Ureter (tissue), 1 donor: ENCODE measurements at places on chromosomes 1 and 21.

DNA sequence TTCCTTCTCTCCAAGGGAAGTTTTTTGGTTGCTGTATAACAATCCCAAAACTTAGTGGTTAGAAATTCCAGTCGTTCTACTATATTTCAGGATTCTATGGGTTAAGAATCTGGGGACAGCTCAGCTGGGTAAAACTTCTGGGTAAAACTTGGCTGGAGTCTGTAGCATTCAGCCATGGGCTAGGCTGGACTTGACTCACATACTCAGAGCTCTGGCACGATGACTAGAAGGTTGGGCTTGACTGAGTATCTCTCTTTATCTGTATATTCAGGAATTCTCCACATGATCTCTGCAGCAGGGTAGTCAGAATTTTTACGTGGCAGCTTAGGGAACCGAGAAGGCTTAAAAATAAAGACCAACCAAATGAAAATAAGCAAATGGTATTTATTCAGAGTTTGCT, 28.2 kb upstream of the HRNR start:
- DNase-seq: no peak

DNA sequence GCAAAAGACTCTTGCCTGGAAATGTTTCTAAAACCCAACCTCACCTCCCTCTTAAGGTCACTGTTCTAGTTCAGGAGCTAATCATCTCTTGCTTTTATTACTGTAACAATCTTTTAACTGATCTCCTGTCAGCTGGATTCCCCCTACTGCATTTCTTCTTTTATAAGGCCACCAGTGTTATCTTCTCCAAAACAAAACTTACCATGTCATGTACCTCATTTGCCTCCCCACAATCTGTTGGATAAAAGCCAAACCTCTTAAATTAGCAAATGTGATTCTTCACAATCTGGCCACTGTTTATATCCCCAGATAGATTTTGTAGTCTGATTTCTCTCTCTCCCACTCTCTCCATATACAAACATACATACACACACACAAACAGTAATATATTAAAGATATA, 143.3 kb downstream of the DENND1B start:
- DNase-seq: no peak

DNA sequence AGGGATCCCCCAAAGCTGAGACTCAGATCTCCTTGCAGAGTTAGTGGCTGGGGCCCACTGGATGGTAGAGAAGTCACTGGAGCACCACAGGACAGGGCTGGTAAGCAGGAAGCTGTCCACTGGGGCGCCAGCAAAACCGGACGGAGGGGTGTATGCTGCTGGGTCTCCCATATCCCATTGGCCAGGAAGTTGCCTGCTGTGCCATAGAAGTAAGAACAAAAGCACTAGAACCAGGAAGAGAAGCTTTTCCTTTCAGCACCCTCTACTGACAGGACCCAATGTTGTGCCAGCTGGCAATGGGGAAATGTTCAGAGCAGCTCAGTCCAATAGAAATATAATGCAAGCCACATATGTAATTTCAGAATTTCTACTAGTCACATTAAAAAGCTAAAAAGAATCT, 146.6 kb downstream of the SPATA46 start:
- no peak for DNase-seq

GRCh38 chr21:25329227-25329825, 278.0 kb downstream of the MRPL39 start:
- DNase-seq: no peak

GRCh38 chr21:39208624-39209333, 25.5 kb upstream of the PSMG1 start:
- DNase-seq: no peak

GRCh38 chr1:20172033-20172590, 13.8 kb upstream of the UBXN10 start:
- DNase-seq: no peak

DNA sequence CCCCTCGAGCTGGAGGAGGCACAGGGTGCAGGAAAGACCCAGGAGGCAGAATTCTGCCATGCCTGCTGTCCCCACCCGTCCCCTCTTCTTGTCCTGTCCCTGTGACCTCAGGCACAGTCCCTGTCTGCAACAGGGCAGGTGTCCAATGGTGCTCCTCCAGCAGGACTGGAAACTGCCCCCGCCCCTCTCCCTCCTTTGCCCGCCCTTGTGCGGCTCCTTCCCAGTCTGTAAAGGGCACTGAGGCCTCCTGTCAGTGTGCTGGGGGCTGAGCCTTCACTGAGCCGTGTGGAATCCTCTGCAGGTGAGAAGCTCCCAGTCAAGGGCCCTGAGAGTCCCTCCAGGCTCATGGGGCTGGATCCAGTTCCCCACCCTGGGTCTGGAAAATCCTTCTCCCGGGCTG, 28.9 kb downstream of the PRDM16 start:
- DNase-seq: no peak

DNA sequence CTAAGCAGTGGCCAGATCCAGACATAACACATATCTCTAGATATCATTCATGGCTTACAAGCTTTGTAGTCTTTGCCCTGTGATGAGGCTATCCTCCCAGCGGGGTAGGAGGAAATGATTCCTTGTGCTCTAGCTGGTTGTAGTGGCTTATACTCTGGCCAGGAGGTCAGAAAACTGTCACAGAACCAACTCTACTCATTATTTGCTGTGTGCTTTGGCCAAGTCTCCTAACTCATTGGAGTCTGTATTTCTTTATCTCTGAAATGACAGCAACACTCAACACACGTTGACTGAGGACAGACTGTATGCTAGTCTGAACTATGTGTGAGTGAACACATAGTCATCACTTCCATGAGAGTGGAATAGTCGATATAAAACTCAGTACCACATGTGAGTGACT, 116.7 kb upstream of the F3 start:
- DNase-seq: no peak

GRCh38 chr1:168830562-168830961, 101.6 kb upstream of the DPT start:
- DNase-seq: no peak

DNA sequence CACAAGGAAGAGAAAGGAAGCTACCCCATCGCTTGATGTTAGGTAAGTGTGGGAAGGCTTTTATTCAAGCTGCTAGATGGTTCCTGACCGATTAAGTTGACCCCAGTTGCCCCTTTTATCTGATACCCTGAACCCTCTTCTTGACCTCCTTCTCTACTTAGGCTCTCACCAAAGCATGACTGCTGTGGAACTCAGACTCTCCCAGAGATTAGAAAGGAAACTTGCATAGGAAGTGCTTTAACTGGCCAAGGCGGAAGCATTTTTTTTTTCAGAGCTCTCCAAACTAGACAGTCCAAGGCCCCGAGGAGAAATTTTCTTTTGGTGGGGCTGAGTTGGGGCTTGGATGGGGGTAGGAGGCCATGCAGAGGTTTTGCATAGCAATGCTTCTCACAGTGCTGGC, 101.3 kb upstream of the USP24 start:
- DNase-seq: no peak

DNA sequence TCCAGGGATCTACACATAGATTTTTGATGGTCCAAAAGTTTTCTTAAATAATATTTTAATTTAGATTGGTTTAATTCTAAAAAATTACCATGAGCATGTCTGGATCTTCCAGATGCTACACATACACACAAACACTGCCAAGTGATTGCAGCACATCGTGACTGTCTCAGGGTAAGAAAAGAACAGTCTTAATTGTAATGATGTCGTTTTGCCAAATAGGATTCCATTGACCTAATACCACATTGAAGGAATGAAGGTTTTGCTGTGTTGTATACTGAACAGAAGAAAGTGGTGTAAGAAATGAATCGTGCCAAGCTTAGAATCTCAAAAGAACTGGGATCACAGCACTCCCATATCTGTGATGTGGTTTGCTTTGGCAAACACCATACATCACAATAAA, 633.3 kb upstream of the CAMK1G start:
- no peak for DNase-seq

DNA sequence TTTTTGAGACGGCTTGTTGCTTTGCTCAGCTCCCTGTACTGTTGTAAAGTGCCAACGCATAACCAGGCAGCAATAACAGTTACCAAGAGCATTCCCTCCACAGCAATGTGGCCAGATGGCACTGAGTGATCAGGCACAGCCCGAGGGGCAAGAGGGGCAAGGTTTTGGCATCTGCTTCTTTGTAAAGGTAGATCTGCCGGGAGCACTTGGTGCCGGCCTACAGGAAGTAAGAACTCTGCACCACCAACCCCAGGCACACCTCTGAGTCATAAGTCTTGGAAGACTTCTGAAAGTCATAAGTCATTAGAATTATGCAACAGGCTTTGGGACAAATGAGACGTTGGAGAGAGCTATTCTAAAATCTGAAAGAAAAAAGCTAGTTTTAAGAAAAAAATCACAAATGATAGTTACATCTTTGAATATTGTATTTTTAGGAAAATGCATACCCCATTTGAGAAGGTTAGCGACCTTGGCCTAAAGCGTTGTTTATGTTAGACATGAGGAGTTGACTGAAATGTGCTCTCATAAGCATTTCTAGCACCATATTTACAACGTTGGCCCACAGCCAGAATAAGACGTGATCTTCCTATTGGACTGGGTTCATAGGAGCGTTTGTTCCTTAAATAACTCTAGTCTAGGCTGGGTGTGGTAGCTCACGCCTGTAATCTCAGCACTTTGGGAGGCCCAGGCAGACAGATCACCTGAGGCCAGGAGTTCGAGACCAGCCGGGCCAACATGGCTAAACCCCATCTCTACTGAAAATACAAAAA, 37.7 kb upstream of the MAP10 start:
- peak; percentile 65 for DNase-seq

DNA sequence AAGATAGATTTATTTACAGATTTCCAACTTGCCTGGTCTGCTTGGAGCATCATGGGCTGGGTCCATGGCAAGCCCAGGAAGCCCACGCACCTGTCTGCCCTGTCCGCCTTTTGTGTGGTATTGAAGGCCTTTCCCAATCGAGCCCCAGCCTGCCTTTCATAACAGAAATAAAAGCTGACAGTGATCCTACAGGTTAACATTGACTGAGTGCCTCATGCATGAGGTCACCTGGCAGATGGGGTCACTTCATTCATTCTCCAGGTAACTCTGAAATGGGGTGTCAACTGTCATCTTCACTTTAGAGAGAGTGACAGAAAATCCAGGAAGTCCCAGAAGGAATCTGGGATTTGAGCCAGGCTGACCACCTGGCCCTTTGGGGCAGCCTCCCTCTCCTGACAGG, 36.3 kb upstream of the CASZ1 start:
- no peak for DNase-seq

- no peak for DNase-seq
Observed at GRCh38 chr1:93848350-93848883, 30.6 kb downstream of the DNTTIP2 start.

- no peak for DNase-seq
Observed at GRCh38 chr21:39632796-39633442, 20.2 kb downstream of the B3GALT5 start.

- no peak for DNase-seq
Observed at GRCh38 chr1:234433563-234434285, 45.3 kb downstream of the TARBP1 start.

GRCh38 chr1:62601457-62601856, 4.1 kb downstream of the ANGPTL3 start:
- DNase-seq: no peak

- DNase-seq: no peak
Observed at GRCh38 chr1:13992489-13993285, 292.7 kb downstream of the PRDM2 start.

- DNase-seq: no peak
Observed at GRCh38 chr1:47720111-47720510, 277.1 kb downstream of the TRABD2B start.

GRCh38 chr1:19325958-19326747, 14.0 kb downstream of the SLC66A1 start:
- no peak for DNase-seq

GRCh38 chr21:42424914-42425541, 21.3 kb downstream of the UBASH3A start:
- no peak for DNase-seq

DNA sequence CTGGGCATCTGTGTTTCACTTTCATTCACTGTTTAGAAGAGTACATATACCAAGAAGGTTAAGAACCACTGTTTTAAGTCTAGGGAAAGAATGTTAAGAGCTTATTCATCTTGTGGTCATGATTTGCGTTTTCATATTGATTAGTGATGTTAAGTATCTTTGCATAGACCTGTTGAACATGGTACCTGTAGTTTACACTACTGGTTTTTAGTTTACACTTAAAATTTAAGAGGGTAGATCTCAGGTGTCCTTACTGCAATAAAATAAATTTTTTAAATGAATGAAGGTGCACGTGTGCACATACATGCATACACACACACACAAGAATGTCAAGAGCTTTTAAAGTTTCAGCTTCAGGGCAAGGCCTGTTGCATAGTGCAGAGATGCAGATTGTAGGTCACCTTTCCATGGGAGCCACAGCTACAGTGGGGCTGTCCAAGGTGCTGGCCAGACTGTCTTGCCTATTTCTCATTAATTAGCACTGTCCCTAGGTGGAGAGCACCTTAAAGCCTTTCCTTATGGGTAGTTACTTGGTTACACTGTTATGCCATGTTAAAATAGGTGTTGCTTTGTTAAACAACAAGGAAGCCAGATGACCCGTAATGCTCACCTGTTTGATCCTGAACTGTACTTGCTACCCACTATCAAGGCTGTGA, 543.0 kb upstream of the DAB1 start:
- no peak for DNase-seq

GRCh38 chr1:180003026-180003695, 48.6 kb downstream of the CEP350 start:
- no peak for DNase-seq

- no peak for DNase-seq
Observed at GRCh38 chr1:50422675-50422945, 633 bp downstream of the DMRTA2 start.

DNA sequence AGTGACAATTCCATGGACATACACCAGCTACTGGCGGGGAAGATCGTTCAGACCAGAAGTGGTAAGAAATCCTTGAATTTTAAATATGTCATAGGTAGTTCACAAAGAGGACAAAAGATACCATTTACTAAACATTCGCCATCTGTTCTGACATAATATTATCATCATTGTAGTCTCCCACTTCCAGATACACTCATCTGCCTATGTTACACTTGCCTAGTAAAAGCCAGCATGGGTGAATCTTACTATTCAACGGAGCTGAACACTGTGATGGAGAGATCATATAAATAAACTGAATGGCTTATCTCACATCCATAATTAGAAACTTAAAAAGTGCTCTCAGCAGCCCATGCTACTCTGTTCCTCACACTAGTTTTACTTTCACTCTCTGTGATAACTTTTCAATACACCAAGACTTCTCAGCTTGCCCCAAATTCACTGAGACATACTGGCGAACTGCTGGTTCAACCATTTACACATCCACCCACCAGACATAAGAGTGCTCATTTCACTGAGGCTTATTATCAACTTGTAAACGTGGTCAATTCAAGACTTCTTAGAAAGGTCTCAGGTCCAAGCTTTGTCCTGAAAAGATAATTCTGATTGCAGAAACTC, 463 bp upstream of the PRRC2C start:
- no peak for DNase-seq

- DNase-seq: no peak
Observed at GRCh38 chr1:70892930-70893329, 154.7 kb downstream of the PTGER3 start.

- no peak for DNase-seq
Observed at GRCh38 chr1:199404976-199405375, 622.5 kb upstream of the NR5A2 start.

- DNase-seq: no peak
Observed at GRCh38 chr21:44750675-44751025, 39.3 kb upstream of the TSPEAR start.
